WERI-Rb-1 (cell line): ENCODE measurements at places on chromosomes 3 and 15.

- DNase-seq = no peak
These were observed 35.7 kb upstream of the NECTIN3 start for GRCh38 chr3:111035902-111036301.

DNA sequence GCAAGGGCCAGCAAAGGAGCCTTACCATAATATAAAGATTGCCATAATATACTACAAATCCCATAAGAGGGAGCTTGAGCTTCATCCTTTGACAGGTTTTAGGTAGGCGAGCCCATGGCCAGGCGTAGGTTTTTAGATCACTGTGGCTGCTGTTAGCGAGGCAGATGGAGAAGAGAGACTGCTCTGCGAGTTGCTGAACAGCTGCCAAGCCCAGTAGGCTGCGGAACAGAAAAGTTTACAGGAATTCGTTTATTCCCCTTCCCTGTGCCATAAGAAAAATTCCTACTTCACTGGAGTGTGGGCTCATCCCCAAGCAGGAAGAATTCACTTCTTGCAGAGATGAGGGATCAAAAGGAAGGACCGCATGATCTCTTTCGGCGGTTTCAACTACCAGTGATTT, 30.5 kb downstream of the TMED3 start:
- no peak for DNase-seq

DNA sequence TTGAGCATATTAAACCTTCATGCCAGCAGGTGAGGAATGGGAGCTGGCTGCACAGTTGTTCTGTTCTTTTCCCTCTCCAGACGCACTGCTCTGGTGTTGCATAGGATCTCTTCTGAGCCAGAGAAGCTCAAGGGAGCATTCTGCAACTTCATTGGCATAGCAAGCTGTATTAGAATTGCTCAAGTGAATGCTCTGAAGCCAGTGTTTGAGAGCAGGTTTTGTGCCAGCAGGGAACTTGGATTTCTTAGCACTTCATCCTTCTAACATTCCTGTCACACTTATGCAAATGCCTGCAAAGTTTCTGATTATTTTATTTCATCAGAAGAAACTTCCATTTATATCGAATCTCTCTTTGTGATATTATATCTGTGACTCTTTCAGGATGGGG, 366.6 kb downstream of the AGBL1 start:
- no peak for DNase-seq

DNA sequence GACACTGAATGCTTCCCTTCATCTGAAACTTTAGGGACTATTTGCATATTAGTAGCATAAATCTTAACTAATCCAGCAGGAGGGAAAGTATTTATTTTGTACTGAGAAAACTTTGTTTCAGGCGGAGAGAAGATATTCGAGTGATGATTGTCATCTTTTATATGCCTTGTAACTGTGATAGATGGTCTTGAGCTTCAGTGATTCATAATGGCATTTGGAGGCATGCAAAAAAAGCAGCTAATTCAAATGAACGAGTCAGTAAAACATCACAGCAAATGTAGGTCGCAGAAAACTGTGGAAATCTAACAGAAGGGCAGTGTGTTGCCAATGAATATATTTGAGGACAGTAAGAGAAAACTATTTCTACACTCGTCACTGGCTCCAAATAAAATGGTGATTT, 643.7 kb upstream of the NAALADL2 start:
- DNase-seq = no peak

GRCh38 chr15:48459571-48460442, 128.6 kb downstream of the DUT start:
- no peak for DNase-seq

DNA sequence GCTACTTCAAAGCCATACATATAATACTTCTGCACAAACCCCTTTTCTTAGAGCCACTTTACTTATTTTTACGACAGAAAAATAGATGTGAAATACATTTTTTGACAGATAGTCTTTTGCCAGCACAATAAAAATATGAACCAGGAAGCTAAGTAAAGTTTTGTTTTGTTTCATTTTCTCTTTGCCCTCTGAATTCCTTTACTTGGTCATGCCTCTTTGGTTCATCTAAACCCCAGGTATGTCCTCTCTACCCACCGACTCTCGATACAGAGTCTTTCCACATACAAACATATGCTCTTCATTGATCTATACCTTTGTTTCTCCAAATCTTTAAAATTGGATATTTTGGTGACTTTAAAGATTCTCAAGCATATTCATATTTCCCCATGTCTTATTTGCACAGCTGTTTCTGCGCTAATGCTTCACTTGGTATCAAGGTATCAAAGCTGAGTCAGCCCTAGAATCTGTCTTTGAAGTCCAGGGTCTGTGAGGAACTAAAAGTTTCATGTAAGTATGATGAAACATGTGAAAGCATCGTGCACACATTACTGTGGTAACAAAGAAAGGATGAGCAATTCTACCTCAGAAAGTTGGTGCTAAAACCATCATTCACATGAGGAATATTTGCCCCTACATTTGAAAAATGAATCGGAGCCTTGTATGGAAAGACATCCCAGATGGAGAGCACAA, 845.4 kb downstream of the NAALADL2 start:
- no peak for DNase-seq

DNA sequence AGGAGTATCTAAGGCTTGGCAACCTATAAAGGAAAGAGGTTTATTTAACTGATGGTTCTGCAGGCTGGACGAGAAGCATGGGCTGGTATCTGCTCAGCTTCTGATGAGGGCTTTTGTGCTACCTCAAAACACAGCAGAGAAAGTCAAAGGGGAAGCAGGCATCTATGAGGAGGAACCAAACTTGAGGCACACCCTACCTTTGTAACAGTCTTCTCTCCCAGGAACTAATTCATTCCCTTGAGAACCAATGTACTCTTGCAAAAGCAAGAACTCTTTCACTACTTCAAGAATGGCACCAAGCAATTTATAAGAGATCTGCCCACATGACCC, 109.0 kb downstream of the CGGBP1 start:
- DNase-seq = no peak

- DNase-seq = no peak
These were observed 13.5 kb downstream of the RAB6B start for GRCh38 chr3:133881939-133882825.

DNA sequence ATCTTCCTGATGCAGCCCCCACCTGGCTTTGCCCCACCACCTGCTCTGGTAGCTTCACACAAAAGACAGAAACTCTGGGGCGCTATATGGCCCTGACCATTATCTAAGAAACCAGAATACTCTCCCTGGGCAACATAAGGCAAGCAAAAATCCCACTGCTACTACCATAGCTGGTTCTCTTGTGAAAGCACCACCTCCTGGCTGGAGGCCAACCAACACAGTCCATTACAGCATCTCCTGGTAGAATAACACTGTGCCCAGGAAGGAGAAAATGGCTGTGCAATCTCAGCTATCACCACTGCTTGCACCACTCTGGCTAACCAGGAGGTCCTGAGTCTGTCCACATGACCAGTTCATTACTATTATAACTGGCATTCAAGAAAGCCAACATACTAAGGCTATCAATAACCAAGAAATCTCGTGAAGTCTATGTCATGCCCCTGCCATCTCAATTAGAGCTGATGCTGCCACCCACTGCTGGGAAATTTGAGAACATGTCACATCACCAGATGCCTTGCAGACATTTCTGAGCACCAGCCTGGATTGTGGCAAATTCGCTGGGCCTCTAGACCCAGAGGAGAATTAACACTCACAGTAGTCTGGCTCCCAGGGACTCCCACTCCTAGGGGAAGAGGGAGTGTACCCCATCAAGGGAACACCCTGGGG, 1114.8 kb downstream of the ROBO2 start:
- no peak for DNase-seq

DNA sequence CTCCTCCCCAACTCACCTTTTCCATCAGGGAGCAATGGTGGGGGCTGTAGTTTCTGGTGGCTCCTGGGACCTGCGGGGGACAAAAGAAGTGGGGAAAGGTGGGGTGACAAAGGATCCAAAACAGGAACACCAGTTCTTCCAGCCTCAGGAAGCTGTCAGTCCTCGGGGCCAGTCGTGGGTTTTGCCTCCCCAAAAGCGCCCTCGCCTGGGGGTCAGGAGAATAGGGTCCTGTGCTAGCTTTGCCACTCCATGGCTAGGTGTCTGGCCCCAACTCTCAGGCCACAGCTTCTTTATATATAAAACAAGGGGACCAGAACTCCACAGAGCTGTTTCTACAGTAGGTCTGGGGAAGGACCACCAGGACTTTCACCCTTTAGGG, 4.0 kb downstream of the CCDC9B start:
- DNase-seq = peak; percentile 69
